ENCODE measurements at places on chromosomes 7 and 10. TPM values are rescaled to one million over a fixed set of nuclear protein-coding genes. Genes with fewer than 3 reads are reported as not detected.

DNA sequence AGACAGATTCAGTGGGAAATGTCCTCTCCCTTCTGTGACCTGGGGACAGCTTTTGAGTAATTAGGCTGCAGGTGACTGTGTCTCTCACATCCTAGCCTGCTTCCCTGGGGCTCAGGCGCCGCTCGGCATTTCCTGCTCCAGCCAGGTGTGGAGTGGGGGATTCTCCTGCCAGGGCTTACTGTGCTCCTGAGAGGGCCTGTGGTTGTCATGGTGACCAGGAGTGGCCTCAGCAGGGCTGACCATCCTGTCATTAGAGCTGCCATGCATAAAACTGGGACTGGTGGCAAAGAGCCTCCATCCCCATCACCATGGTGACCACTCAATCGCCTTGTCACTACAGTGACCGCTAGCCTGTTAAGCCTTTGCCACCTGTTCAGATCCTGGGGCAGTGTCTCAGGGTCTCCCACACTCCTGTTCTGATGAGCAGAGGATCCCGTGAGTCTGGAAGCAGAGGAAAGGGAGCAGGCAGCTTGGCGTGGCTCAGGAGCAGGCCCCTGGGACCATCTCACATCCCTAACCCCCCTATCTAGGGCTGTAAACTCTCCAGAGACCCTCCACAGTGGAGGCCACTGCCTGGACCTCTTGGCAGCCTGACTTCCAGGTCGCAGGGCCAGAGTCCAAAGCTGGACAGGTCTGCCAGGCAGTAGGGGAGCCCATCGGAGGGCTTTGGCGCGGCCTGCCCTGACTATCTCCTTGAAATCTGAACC is at the start of gene GCK:
Gene GCK, minus strand, starts transcription at position 154 of the 707 bp plus-strand sequence. CDS start 486 bp downstream, outside the sequence.
- DNase-seq, result no peak

GRCh38 chr7:157719705-157720655 is 383.2 kb downstream of the DNAJB6 start:
- no peak for DNase-seq

DNA sequence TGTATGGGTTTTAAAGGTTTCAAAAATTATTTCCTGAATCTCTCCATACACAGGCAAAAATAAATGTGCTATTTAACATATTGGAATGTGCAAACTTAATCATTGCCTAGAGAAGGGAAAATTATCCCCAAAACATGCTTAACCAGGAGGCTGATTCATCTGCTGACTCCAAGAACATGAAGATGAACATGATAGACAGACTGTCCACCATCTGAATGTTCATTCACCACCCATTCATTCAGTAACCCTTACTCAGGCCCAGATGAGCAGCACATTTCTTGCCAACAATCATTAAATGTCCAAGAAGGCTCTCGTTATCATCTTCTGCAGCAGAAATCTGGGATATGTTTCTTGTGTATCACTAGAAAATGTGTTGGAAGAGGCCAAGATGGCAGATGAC is 110.6 kb downstream of the PPP1R9A start:
- DNase-seq, result no peak

DNA sequence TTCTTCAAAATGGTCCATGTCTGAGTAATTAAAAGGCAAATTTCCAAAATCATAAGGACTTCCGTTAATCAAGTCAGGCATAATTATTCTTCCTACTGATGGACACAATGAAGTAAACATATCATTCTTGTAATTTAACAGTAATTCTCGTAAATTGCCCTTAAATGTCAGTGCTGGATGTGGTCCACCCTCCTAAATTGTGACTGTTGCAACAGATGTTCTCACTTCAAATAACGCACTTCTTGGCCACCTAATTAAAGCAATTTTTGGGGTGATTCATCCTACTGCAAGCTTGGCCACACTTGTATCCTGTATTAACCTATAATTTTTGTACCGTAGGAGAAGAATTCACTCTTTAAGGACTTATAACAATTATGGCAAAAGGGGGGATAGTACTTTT is 1.9 kb downstream of the COL1A2 start:
- DNase-seq, result no peak

DNA sequence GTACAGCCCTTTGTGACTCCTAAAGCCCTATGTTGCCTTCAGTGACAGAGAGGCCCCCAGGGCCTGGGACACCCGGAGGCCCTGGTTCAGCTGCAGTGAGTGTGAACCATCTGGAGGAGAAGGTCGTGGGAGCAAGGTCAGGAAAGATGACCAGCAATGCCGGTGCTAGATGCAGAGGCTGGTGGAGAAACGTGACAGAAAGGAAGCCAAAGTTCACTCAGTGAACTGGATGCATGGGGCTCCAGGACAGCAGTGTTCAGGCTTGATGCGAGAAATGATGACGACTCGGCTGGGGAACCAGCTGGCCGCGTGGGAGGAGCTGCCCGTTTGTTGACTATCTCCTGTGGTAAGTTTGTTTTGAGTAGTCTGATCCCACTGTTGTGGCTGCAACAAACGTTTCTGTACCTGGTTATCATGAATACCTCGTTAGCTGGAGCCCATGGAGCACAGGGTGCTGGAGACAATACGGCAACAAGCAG is 54.1 kb upstream of the MKRN1 start:
- no peak for DNase-seq

- DNase-seq, result no peak
Observed at GRCh38 chr7:14973712-14974428, 71.3 kb upstream of the DGKB start.

DNA sequence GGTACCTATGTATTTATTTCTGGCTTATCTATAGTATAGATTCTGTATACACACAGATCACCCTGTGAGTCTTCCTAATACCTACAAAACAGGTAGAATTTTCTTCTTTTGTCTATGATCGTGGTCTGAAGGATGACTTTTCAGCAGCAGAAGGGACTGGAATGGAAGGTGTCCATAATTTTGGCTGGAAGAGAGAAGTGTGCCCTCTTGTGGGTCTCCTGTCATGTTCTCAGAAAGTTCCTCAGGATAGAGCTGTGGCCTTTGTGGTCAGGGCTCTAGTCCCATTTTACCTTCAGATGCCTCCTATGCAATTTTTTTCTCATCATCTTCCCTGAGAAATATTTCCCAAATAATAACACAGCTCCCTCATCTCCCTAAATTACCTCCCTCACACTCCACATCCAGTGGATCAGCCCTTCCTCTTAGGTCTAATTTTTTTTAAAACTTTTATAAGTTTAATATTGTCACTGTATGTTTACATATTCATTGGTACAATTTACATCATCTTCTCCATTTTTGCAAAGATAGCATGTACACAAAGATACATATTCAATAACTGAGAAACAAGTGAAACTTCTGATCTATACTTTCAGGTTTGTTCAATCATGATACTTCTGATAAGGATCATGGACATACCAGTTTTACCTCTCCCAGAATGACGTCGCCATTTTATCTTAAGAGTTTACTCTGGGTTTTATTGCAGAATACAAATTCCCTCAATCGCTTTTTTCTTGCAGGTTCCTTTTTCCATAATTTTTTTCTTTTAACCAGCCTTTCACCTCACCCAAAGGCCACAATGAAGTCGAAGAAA is 112.7 kb downstream of the REEP3 start:
- no peak for DNase-seq

DNA sequence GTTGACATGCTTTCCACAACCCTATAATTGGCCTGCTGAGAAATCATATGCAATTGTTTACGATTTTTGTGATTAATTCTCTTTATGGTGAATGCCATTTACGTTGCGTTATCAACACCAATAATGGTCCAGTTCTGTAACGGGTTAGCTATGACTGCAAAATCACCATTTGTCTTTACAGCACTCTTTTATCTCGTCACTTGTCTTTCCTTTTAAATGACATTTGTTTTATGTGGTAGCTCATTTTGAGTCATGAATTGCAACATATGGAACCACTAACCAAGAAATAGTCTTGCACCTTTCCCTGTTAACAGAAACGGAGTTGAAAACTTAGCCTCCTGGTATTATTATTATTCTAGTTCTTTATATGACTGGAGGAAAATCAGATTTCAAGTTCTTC is 3.1 kb upstream of the KIAA1217 start:
- no peak for DNase-seq

DNA sequence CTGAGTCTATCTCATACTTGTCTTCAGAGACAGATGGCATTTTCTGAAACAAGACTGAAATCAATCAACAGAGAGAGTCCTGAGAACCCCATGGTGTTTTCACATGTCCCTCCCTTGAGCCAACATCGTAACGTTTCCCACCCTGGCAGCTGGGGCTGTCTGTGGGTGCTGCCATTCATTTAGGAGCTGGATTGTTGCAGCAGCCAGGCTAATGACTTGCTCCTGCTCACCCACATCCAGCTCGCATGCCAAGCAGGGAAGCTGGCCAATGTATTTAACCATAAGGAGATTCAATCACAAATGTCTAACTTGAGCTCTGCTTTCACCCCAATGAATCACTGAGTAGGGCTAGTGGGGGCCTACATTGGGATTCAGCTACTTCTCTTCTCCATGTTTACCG is 146.1 kb downstream of the ADRA2A start:
- DNase-seq, result no peak

DNA sequence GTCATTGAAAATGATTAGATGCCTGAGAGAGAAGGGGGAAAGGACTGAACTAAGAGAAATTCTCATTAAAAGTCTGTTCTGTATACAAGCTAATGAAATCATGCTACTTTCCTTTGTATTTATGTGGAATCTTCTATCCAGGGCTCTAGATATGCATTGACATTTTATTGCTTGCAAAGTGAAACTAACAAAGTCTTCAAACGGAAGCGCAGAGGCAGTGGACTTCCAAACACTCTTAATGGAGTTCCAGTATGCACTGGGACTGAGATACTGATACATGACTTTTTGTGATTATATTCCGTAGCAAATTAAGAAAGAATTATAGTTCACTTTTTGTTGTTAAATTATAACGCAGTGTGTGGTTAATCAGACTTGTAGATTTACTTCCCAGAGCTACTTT is 166.8 kb upstream of the TBX20 start:
- DNase-seq, result no peak

DNA sequence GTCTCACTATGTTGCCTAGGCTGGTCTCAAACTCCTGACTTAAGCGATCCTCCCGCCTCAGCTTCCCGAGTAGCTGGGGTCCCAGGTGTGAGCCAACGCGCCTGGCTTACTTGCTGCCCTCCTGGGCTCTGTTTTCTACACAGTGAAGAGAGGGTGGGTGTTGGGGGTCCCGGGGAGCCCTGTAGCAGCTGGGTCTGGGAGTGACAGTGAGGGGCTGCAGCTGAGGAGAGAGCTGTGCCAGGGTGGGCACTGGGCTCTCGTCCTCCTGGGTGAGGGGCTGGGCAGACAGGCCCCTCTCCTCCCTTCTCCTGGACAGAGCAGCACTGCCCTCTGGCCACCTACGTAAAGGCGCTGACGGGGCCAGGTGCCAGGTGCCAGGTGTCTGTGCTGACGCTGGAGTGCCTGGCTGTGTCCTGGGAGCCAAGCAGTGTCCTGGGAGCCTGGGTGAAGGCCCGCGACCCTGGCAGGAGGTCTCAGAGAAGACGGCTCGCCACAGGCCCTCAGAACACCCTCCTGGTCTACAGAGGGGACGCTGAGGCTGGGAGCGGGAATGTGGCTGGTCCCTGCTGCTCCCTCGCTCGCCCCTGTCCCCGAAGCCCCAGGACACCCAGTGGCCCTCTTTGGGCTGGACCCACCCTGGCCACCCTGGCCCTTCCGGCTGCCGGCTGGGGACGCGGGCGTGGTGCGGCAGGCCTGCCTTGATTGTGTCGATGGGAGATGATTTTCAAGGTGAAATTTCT is 35.6 kb downstream of the UNCX start:
- no peak for DNase-seq

DNA sequence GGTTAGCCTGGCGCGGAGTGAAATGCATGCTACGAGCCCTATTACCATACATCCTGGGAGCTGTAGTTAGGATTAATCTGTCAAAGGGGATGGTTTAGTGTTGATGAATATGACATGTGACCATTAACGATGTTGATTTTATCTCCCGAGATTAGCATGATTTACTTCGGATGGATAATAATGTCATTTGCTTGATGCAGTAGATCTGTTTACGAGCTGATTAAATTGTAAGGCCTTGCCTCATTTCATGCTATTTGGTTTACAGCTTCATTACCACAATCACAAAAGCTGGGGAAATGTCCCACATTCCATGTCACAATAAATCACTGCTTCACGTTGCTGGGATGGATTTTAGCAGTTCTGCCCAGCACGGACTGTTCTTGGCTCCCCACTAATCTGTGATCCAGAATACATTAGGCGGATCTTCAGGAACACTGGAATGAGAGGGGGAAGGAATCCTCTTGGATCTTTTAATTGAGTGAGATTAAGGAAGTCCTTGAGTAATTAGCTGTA is 22.3 kb downstream of the ZNF503 start:
- no peak for DNase-seq

DNA sequence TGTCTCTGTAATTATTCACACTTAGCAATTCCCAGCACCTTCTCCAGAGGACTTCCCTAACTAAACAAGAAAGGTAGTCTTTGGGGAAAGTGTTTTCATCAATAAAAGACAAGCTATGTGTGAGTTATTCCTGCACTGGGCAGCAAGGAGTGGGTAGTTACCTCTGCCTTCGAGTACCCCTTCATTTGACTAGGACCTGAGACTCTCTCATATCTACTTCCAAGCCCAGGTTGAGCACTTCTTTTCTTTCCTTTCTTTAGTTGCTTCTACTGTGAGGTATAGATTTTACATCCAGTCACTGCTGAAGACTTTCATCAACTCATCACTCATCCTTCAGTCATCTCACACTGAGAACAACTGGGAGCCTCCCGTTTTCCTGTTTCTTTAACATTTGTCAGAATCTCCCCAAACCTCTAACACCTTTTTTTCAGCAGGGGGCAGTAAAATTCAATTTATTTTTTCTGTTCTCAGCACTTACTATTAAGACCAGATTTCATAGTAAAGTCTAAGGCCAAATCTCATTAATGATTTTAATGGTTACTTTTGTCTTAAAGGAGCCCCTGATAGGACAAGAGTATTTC is 80.1 kb upstream of the PRSS1 start:
- no peak for DNase-seq

DNA sequence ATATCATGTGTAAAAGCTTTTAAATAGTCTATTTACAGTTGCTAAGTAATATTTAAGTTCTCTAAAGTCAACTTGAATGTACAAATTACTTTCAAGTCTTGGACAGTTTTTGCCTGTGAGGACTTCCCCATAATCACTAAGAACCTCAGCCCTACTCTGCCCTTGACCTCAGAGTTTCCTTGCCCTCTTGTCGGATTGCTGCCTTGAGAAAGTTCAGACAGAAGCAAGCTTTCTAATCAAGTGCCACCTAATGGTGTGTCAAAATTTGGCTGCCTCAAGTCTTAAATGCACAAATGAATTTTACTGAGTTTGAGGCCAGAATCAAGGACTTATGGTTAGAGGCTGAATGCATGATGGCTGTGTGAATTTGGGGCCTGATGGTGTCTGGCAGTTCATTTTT is 88.3 kb upstream of the KAT6B start:
- DNase-seq, result no peak

- DNase-seq, result no peak
Observed at GRCh38 chr10:48710647-48711275, 26.1 kb downstream of the WDFY4 start.

- no peak for DNase-seq
Observed at GRCh38 chr7:80294346-80294745, 159.7 kb downstream of the GNAI1 start.

CALHM3 gene
- total RNA-seq, result 0.16 TPM

LRRC18 gene
- total RNA-seq, result 0.50 TPM

PTER gene
- total RNA-seq, result 16.8 TPM

CLCN1 gene
- total RNA-seq, result 0.08 TPM

SLIT1 gene
- 0.45 TPM for total RNA-seq

NCF1 gene
- total RNA-seq, result 85.8 TPM
